CD4-positive, alpha-beta T cell treated with Interleukin-1 beta for 1 hour (primary cell): ENCODE measurements at places on chromosomes 4 and X.

GRCh38 chr4:26248647-26249046 is 72.2 kb upstream of the RBPJ start:
- DNase-seq, result no peak

GRCh38 chrX:48956728-48957414 is 536 bp downstream of the OTUD5 start:
- DNase-seq, result peak; percentile 64

- no peak for DNase-seq
Measured at GRCh38 chr4:78149751-78150542, 92.8 kb downstream of the FRAS1 start.

DNA sequence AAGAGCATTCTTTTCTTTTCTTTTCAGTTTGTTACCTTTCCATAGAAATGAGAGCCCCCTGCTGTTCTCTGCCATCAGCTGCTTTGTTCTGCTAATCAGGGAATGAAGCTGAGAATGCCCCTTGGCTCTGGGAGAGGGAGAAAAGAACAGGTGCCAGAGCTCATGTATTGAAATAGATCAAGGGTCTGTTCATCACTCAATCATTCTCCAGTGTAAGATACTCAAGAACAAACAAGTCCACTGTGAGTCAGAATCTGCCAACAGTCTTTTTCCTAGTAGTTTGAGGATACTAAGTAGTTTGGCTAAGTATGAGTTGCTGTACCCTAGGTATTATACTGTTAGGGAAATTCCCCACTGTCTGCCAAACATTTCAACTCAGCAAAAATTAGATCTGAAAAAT is 144.3 kb downstream of the RTL3 start:
- DNase-seq, result no peak

DNA sequence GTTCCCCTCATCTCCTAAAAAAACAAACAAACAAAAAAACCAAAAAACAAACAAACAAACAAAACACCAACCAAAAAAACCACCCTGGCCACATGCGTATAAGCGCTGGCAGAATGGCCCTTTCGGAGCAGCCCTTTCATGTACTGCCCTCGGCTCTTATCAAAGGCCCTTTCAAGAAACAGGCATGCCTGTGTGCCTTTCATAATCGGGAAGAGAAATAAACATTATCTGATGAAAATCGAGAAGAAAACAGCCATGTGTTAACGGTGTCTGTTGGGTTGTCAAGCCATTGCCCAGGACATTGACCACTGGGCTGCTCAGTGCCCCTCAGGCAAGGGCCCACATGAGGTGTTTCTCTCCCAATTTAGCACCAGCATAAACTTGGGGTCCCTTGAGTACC is 68.3 kb downstream of the PJA1 start:
- no peak for DNase-seq

DNA sequence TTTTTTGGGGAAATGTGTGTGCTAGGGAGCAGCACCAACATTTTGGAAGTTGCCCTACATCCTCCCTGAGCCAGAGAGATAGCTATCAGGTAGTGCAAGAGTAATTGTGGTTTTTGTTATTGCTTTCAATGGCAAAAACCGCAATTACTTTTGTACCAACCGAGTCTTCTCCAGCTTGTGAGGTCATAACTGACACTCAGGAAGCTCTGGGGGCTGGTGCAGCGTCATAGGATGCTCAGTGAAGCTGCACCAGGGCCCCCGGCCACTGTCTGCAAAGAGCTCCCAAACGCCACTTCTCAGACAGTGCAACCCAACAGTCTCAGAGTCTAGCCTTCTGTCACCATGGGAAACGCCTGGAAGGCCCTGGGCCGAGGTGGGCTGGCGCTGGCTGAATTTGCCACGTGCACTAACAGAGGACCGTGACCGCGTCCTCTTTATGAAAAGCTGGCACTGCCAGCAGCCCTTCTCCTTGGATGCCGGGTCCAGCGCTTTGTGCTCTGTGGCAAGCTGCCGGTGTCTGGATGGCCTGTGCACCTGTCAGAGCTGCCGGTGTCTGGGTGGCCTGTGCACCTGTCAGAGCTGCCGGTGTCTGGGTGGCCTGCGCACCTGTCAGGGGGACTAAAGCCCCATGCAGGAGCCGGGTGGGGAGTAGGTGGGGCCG is 19.4 kb downstream of the SH3TC1 start:
- no peak for DNase-seq

DNA sequence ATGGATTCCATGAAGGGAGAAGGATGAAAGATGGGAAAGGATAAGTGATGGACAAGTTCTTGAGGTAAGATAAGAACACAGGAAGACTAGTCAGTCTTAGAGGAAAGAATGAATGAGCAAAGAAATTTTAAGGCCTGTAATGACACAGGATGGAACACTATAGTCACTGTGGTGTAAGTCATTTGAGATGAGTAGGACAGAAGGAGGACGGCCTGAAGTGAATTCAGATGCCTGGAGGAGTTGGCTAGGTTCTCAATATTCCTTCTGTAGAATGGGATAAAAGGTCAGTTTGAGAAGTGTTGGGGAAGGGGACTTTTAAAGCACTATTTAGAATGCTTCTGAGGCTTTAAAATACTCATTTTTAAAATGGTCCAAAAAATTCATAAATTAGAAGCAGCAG is 3.9 kb downstream of the MSMO1 start:
- DNase-seq, result no peak

DNA sequence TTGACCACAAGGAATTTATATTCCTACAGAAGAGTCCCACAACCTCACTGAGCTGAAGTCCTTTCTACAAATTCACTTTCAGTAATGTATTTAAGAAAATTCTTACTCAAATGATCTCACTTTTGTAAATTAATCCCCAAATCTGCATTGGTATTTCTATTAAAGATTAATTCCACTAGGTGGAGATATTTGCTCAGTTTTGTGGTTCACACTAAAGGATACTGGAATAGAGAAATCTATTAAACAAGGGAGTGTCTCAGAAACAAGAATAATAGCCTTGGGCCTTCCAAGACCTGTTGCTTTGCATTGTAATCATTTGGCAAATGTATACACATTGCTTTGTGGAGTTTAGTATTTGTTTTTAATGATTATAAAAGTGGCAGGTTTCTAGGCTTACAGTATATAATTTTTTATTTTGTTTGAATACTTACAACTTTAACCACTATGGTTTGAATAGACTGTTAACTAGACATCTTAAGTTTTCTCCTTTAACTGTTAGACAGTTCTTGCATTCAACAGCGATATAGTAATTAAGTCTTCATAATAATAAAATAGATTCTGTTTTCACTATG is 25.9 kb downstream of the CFAP299 start:
- no peak for DNase-seq

DNA sequence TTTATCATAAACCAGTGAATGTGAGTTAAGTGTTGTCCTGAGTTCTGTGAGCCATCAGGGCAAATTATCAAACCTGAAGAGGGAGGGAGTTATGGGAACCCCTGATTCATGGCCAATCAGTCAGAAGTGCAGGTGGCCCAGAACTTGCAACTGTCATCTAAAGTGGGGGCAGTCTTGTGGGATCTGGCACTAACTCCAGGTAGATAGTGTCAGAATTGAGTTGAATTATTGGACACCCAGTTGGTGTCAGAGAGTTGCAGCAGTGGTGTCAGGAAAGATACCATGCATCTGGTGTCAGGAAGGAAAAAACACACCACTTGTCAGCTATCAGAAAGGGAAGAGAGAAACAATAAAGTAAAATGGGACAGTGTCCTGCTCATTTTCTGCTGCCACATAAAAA is 8.4 kb downstream of the CORIN start:
- DNase-seq, result no peak

DNA sequence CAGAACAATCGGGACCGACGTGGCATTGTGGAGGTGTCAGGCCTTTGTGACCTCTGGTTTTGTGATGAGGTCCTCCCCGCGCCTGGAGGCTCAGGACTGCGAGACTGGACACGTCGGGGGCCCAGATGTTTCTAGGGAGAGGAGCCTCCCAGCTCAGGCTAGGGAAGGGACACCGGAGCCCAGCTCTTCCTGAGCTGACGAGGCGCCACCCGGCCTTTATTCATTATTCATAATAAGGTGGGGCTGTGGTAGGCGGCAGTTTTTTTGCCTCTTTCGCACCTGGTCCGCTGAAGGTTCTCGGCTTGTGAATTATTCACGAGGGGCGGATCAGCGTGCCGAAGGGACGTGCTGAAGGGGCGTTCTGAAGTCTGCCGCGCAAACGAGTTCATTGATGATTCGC is 2.3 kb upstream of the UBA1 start:
- DNase-seq, result peak; percentile 34

DNA sequence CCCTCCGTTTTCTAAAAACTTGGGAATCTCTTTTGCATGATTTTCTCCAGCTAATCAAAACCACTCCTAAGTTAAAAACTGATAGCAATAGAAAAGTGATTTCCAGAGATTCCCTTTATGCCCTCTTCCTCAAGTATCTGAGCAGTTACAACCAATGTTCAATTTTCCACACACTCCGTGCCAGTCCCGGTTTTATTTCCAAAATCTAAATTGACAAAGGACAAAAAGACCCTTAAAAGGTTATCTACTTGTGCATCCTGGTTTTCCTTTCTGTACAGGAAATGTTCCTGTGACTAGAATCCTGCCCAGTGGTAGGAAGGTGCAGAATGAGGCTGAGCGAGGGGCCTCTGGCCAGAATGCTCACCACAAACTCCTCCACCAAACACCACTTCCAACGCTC is 1.3 kb downstream of the SFRP2 start:
- DNase-seq, result no peak

- no peak for DNase-seq
Measured at GRCh38 chr4:143382596-143382995, 45.9 kb downstream of the GAB1 start.

DNA sequence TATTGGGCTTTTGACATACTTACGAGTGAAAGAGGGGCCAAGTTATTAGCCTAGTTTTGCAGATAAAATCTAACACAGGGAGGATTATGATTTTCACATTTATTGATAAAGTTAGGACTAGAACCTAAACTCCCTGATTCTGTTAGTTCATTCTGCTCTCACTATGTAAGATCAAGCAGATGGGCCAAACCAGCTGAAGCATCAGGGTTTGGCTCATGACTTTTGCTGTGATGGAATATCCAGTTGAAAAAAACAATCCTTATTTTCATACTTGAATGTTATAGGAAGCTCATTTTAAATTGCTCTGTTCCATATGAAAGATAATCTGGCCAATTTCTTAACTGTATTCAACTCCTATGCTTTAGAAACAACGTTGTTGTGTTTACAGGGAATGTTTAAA is 21.2 kb downstream of the SPRY1 start:
- DNase-seq, result no peak

DNA sequence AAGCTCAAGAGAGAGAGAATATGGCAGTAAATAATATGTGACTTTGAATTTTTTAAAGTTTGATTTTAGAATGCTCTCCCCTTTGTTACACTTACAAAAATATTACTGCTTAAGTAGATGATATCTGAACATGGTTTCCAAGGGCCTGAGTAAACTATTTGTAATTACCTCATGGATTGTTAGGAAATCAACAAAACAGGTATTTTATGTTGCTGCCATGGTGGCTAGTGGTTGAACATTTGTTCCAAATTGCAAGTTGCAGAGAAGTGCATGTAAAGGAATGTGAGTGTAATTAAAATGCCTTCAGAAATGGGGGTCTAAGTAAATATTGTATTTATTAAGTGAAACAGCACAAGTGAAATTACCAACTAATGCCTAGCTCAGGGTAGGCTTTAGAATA is 27.6 kb downstream of the SEPTIN11 start:
- DNase-seq, result no peak

- DNase-seq, result no peak
Measured at GRCh38 chrX:102599951-102600579, 750 bp downstream of the ARMCX5 start.

DNA sequence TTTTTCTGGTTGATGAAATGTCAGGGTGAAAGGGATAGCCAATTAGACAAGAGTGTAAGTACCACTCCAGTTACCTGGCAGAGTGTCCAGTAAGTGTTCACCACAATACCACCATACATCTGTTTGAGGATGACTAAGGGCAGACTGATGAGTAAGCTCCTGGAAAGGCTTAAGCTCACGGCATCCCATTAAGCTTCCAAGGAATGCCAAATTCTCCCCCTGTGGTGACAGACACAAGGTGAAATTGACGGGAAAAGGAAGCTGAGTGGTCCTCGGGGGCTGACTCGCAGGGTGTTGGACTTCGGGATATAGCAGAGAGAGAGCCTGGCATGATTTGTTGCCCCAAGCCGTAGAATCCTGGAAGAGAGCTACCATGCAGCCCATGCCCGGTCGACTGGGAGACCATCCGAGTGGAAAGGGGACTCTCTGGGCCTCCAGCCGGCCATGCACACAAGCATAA is 7.6 kb upstream of the BST1 start:
- no peak for DNase-seq

GRCh38 chrX:6460893-6461490 is 73.9 kb downstream of the VCX3A start:
- no peak for DNase-seq

GRCh38 chrX:57652705-57653104 is 27.4 kb downstream of the NLRP2B start:
- DNase-seq, result no peak

DNA sequence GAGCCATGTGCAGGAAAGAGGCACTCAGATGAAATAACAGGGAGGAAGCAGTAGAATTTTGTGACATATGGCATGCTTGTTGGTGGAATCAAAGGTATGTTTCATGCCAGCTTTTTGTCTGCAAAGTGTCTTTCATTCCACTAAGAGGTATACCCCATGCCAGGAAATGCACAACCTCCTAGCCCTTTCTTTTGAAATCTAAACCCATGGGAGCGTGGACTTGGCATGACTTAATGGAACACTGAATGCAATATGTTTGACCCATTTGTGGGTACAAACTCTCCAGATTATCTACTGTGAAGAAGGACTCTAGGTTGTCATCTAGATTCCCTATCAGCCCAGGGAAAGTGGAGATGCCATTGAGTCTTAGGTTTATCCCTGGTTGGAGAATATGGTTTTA is 338.3 kb upstream of the TEX13C start:
- DNase-seq, result no peak

DNA sequence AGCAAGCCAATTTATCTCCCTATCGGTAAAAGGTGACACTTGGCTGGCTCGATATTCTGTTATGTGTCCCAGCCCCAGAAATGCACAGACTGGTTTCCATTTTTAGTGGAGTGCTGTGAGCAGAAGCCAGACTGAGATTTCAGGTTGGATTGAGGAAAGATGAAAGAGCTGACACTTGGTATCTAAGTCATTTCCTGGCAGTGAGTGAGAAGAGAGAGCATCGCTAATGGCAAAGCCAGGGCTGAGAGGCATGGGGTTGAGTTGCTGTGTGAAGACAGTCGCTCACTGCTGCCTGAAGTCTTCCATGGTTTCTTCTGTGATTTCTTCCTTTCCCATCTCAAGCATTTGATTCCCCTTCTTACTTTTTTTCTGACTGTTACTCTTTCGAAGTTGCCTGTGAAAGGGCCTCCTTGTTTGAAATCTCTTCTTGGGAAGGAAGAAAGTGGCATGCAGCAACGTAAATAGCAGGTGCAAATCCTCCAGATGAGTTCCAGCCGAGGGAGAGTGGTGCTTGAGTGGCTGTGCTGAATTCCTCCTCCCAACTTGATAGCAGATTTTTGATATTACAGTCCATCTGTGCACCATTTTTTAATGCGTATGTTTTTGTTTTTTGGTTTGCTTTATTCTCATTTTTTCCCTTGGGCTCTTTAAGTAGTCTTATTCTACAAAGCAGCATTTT is 109.2 kb upstream of the LIMCH1 start:
- DNase-seq, result no peak

- DNase-seq, result no peak
Measured at GRCh38 chrX:41553688-41554087, 106.5 kb downstream of the NYX start.
